ENCODE measurements at places on chromosomes 16 and 17.

DNA sequence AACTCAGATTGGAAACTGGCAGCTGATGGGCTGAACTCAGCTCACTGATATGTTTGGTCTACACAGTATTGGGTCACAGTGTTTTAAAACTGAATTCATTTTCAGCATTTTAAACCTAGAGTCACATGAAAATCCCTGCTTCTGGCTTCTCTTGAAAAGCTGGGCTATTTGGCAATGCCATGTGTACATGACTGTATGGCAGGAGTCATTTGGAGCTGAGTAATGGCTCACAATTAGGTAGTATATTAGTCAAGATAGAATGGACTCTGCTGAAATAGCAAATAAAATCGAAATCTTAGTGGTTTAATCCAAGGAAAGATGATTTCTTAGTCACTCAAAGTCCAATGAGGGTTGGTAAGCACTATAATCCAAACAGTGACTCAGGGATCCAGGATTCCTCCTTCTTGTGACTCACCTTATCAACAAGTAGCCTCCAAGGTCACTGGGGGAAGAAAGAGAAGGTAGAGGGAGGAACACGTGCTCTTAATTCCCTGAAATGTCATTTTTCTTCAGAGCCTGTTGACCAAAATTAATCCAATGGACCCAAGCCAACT, 13.9 kb upstream of the PMP22 start:
- DNase-seq = peak; percentile 81

DNA sequence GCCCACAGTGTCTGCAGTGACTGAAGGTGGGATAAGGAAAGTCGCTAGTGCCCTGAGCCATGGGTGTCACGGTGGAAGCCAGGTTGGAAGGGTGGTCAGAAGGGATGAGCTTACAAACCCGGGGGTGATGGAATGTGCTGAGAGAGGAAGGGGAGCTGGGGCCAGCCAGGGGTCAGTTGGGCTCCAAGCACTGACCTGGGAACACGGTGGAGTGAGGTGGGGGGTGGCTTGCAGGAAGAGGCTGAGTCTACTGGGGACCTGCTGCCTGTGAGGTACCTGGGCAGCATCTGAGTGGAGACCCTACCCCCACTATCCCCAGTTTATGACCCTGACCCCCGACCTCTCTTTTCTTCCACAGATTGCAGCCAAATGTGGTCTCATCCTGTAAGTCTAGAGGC, 3.1 kb downstream of the TMEM92 start:
- no peak for DNase-seq

- DNase-seq = peak; percentile 43
Measured at GRCh38 chr17:7589204-7589868, 558 bp downstream of the SOX15 start.

DNA sequence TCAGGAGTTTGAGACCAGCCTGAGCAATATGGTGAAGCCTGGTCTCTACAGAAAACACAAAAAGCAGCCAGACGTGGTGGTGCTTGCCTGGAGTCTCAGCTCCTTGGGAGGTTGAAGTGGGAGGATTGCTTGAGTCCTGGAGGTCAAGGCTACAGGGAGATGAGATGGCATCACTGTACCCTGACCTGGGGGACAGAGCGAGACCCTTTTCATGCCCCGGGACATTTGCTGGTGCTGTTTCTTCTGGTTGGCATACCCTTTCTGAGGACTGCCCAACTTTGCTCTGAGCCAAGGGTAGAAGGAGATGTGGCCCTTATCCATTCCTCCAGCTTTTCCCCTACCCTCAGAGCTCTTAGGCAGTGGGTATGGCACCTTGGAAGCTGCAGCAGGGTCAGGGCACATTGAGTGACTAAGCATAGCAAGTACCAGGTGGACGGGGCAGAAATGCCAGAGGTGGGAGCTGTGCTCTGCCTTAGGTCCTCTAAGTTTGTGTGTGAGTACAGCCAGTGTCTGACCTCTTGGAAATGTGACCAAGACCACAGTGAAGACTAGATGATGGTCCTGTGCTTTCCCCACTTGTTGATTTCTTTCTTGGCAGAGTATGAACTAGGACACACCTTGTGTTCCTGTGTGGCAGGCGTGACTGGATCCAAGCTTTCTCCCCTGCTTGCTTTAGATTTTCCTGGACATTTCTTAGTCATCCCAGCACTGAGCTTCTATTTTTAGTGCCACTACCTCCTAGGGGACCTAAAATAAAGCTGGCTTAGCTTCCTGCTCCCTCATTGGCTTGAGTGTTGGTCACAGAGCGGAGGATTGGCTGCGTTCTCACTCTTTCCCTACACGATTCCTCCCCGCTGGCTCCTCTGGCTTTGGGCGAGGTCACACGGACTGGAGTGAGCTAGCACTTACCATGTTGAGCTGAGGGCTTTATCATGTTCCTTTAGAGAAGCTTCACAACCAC, 9.9 kb upstream of the EDC4 start:
- DNase-seq = no peak
